RWPE2 (cell line): ENCODE measurements at places on chromosomes 3 and 15.

- no peak for DNase-seq
These were observed 5.0 kb upstream of the CCR9 start for GRCh38 chr3:45881078-45882022.

DNA sequence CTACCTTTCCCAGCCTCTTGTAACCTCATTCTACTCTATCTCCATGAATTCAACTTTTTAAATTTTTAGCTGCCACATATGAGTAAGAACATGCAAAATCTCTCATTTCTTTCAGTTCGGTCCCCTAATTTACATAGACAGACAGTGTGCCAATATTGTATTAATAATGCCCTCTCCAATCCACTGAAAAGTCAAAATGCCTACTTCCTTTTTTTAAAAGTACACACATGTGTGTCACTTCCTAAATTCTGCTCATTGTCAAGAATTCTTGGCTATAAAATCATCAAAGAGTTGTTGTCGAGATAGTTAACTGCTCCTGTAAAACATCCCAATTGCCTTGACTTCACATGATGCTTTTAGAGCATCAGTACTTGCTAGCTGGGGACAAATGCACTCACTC is 84.2 kb upstream of the IL12A start:
- no peak for DNase-seq

DNA sequence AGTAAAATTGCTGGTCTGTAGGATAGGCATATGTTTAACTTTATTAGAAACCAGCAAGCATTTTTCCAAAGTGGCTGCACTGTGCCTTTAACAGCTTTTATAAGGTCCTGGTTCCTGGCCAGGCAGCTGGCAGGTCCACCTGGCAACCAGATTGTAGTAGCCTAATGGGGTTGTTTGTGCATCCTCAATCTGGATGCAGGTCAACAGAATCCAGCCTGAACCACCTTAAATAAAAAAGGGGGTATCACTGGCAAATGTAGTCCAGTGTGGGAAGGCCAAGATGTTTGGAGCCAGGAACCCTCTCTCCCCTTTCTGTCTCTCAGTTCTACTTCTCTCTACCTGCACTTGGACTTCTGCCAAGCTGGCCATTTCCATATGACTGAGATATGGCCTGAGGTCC is 200.3 kb downstream of the ZNF621 start:
- no peak for DNase-seq

- DNase-seq: no peak
These were observed 141.0 kb downstream of the WDR72 start for GRCh38 chr15:53618461-53618860.

- DNase-seq: no peak
These were observed 65.1 kb downstream of the GLCE start for GRCh38 chr15:69225355-69226022.

DNA sequence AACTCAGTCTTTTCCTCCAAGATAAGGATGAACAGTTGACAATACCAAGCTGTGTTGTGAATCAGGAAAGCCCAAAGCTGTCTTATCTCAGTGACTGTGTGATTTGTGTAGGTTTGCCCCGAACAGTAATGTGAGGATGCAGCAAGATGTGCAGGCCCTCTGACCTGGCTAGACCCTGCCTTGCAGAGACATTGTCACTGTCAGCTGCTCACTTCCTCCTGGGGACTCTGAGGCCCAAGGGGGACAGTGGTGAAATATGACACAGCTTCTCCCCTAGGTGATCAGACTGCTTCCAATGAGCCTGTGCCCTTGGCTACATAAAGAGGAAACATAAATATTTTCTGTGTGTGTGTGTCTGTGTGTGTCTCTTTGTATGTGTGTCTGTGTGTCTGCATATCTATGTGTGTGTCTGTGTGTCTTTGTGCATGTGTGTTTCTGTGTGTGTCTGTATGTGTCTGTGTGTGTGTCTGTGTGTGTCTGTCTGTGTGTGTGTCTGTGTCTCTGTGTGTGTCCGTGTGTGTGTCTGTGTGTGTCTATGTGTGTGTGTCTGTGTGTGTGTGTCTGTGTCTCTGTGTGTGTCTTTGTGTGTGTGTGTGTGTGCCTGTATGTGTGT is 21.7 kb downstream of the LRRK1 start:
- DNase-seq: no peak

- DNase-seq: no peak
These were observed 55.4 kb upstream of the SPTSSB start for GRCh38 chr3:161426758-161427157.

DNA sequence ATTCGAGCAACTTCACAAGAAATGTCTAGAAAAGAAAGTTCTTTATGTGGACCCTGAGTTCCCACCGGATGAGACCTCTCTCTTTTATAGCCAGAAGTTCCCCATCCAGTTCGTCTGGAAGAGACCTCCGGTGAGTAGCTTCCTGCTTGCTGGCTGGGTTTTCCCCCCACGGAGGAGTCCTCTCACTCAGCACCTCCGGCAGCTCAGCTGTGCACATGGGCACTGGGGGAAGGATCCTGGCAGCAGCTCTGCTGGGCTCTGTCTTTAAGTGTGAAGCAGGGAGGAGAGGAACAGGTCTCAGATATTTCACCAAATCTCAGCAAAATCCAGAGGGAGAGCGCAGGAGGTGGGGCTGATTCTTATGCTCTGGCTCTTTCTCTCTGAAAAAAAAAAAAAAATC is 684 bp downstream of the CAPN3 start:
- DNase-seq: no peak

GRCh38 chr3:94928921-94929320 is 866.1 kb downstream of the NSUN3 start:
- DNase-seq: peak; percentile 73

DNA sequence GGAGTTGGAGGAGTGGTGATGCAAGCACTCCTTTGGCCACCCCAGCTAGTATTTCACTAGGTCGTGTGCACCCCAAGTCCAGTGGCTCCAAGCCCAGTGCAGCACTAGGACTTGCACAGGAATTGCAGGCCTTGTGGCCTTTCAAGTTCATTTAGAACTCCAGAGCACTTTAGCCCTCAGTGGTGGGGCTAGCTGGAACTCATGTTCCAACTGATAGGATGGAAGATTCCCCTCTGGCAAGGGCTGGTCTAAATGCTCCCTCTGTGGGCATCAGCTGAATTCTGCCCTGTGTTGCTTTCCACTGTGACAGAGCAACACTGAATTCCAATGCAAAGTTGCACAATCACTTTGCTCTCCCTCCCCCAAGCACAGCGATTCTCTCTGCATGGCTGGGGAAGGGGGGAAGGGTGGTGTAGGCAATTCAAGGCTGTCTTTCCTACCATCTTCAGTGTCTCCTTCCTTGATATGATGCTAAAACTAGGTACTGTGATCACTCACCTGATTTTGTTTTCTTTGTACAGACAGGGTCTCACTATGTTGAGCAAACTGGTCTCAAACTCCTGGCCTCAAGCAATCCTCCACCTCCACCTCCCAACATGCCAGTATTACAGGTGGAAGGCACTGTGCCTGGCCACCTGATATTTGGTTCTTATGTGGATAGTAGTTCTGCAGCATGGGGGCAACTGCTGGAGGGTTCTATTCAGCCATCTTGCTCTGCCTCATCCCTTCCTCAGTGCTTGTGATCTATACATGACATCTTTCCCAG is 10.3 kb downstream of the USF3 start:
- no peak for DNase-seq

DNA sequence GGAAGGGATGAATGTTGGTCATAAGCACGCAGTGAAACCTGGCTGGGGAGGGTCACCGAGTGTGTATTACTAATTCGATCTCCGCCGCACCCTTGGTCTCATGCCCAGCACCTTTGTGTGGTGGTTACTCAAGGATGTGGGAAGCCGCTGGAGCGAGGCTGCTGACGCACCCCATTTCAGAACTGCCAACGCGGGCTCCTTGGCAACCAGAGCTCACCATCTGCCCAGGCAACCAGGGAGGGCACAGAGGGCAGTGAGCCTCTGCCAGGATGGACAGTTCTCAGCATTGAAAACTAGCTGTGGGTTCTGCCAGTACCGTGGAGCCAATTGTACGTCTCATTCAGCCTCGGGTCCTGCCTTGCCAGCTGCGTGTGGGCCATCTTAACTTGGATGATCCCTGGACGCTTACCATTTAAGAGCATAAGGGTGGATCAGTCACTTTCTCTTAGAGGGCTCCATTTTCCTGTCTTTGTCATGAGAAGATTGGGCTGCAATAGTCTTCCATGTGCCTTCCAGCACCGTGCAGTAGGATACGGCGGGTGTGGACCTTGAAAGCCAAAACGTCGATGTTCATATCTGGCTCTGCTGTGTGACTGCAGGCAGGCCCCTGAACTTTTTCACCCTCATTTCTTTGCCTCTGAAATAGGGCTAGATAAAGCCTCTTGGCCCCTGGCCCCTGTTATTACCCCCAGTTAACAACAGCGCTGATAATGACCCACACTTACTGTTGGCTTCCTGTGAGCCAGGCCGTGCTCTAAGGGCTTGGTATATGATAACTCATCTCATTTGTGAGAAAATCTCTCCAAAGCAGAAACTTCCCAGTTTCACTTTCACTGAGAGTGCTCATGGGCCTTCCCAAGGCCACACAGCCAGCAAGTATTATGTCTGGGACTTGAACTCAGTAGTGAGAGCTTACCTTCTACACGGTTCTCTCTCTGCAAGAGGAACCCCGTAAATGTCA is 238.8 kb downstream of the OPA1 start:
- DNase-seq: peak; percentile 99

GRCh38 chr15:47720555-47720954 is 3.2 kb downstream of the SEMA6D start:
- DNase-seq: no peak

- DNase-seq: no peak
These were observed 98.8 kb downstream of the SPRED1 start for GRCh38 chr15:38351466-38351865.

DNA sequence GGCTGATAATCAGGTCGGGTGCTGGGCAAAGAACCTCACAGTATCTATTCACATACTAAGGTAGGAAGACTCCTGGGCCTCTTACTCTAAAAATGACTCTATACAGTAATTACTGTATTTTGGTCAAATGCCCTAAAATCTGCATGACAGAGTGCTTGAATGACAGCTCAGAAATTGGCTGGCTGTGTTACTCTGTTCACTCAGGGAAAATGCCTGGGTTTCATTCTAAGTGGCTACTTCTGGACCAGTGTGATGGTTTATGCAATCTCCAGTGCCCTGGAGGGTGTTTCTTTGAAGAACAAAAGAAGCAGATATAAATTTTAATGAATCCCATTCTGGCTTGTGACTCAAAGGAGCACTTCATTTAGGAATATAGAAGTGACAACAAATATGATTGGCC is 2.2 kb downstream of the GABRR3 start:
- DNase-seq: no peak
